ENCODE measurements at places on chromosomes 5 and 9.
A peak's percentile ranks its signal among the peaks of the same experiment; 100 is the strongest.

- DNase-seq, result no peak
Observed at GRCh38 chr5:34578962-34579361, 77.2 kb upstream of the RAI14 start.

DNA sequence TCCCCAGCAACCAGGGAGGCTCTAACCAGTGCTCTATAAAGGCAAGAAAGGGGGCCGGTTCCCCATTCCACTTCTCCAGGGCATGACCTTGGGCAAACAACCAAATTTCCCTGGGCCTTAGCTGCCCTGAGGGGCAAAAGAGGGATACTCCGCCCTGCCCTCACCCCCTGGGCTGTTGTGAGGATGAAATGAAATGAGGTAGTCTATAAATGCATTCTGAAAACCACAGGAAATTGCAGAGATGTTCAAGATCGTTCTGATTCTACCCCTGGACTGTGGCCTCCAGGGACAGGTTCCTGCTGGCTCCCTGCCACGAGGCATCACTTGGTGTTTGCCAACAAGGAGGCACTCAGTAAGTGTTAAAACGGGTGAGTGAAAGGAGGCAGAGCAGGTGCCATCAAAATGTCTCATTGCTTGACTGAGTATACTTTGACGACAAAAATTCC lies 5.7 kb downstream of the RAPGEF1 start:
- DNase-seq, result no peak

GRCh38 chr9:35729101-35729500 lies 2.9 kb downstream of the TLN1 start:
- DNase-seq, result no peak

DNA sequence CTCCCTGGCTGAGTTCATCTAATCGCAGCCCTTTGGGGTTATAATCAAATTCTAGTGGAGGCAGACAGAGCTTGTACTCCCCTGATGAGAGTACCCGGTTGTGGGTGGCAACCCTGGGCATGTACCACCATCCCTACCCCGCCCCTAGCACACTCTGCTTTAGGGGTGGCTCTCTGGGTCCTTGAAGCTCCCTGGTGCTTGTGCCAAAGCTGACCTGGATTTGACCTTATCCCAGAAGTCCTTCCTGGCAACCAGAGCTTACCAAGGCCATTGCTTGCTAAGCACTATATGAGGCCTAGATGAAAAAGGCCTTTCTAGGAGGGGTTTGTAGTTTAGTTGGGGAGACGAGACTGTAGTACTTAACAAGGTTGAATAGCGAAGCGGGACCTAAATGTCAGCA lies 72.2 kb downstream of the RGS3 start:
- no peak for DNase-seq

DNA sequence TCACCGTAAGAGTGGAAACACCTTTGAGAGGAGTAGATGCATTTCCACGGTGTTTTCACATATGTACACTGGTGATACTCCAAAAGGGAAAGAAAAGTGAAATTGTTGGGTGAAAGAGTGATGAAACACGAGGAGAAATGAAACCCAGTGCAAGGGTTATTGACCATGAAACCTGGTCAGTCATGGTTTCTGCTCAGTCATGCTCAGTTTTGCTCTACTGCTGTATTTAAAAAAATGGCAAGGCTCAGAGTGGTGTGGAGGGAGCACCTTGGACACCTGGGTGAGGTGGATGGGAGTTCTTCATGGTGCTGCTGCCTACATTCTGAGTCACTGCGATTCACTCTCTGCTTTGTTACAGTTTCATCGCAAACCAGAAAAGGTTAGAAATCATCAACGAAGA lies 32.3 kb downstream of the NTRK2 start:
- no peak for DNase-seq

GRCh38 chr9:129879991-129880653 lies 44.9 kb downstream of the USP20 start:
- DNase-seq, result no peak

DNA sequence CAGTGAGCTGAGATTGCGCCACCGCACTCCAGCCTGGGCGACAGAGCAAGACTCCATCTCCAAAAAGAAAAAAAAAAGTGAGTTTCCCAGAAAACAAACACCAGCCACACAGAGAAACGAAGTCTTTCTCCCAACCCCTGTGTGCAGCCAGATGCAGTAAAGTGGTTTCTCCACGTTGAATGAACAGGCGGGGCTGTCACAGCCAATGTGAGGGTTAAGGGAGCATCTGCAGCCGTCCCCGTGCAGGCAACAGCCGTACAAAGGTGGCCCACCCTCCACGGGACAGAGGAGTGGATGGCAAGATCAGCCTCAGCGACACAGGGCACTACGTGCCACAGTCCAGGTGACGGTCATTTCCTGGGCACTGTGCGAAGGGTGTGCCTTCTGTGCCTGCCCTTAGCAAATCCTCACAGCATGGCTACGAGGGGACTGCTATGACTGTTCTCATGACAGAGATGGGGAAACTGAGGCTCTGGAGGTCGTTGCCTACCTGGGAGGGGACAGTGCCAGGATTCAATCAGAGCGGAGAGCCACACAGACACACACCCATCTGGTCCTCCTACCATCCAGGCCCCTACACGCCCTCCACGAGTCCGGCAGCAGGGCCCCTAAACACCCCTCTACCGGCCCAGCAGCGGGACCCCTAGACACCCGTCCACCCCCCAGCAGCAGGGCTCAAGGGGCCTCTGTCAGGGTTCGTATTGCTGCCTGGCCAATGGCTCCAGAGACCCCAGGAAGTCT lies 2.3 kb downstream of the VAV2 start:
- DNase-seq, result no peak

- no peak for DNase-seq
Observed at GRCh38 chr9:110123341-110124095, 84.4 kb downstream of the C9orf152 start.

DNA sequence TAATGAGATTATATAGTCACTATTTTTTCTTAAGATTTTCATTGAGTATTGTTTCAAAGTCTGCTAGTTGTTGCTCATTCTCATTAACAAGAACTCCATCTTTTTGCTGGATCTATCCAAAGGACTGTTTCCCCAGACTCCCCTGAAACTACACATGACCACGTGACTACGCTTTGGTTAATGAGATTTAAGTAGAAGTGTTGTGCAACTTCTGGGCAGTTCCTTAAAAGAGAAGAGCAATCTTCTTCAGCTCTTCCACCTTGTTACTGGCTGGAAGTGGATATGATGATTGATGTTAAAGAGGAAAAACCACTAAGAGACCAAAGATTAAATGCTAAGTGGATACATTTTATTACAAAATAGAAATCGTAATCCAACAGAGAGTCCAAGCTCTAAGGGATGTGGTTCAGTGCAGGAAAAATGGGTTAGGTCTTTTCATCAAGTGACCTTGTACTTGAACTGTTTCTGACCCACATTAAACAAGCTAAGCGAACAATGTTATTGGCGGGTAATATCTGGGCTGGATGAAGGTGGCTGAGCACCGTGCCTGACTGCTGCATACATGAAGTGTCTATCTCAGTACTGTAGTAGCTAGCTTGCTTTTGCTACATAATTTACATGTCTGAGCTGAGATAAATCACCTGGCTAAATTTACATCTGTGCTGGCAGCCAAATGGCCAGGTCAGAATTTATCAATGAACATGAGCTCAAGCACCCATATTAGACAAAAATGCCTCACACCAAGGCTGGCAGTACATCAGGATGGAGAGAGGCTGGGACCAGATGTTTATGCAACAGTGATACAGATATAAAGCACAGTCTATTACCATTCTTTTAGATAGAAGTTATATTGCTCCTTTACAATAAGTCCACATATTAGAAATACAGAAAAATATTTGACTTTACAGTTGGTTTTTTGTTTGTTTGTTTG lies 7.5 kb upstream of the CTNNAL1 start:
- no peak for DNase-seq

GRCh38 chr5:14216902-14217301 lies 73.8 kb downstream of the TRIO start:
- DNase-seq, result no peak

DNA sequence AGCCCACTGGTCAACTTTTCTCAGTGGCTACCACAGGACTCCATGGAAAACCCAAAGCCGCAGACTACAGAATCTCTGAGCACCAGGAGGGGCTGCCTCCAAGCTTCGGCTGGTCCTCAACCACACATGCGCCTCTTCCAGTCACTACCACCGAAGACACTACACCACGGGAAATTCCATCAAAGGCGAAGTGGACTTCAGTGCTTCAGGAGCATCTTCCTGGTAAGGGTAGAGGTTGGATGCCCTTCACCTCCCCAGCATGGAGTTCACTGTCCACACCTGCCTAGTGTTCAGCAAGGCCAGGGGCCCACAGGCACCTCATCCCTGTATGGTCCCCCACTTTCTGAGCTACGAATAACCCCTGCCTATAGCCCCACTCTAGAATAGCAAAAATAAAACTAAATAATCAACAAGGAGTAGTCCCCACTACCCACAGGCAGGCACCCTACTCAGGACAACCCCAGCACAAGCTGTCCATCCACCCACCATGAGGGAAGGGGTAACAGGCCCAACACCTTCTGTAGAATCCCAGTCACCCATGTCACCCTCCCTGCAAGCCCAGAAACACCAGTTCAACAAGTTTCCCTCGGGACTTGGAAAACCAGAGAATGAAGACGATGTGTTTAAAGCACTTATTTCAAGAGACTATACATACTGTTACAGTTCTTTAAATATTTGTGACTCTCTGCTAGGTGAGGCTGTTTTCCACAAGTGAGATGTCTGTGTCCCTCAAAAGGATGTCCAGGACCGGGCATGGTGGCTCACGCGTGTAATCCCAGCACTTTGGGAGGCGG lies 2.6 kb downstream of the VDAC1 start:
- no peak for DNase-seq

DNA sequence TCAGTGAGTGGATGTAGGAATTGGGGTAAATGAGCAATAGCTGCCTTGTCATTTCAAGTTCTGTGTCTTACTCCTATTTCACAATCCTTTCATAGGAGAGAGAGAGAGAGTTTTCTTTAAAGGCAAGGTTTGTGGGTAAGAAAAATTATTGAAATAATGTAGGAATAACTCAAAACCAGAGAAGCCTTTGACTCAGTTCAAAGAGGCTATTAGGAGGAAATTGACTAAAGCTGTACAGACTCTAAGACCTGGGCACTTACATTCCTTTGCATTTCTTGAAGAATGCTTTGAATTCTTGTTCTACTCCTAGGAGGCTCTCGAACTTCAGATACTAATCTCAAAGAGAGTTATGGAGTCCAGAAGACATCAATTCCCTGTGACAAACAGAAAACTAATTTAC lies 257.1 kb downstream of the FBXL7 start:
- no peak for DNase-seq

DNA sequence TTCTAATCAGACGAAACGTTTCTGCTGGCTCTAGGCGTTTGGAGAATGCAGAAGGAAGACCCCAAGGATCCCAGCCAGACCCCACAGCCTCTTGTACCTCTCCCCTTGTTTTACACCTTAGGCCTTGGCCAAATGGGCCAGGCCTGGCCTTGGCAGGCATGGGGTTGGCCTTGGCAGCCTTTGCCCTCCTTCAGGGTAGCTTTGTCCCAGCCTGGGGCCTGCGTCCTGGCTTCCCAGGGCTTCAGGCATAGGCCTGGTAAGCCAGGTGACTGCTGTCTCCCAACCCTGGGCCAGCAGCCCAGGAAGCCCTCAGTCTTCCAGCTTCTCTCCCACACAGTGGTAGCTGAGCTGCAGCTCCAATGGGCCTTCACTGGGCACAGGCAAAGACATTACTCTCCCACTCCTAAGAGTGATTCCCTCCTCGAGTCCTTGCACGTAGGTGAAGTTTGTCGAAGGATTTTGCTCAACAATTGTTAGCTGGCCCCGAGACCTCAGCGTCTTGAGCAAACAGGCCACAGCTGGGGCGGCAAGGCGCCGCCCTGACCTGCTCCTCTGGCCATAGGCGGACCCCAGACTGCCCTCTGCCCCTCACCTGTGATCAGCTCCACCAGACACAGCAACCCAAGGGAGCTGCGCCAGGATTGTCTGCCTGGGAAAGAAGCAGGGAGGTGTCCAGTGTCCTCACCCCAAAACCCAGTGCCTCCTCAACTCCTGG lies 1.1 kb upstream of the PITX1 start:
- DNase-seq, result no peak

DNA sequence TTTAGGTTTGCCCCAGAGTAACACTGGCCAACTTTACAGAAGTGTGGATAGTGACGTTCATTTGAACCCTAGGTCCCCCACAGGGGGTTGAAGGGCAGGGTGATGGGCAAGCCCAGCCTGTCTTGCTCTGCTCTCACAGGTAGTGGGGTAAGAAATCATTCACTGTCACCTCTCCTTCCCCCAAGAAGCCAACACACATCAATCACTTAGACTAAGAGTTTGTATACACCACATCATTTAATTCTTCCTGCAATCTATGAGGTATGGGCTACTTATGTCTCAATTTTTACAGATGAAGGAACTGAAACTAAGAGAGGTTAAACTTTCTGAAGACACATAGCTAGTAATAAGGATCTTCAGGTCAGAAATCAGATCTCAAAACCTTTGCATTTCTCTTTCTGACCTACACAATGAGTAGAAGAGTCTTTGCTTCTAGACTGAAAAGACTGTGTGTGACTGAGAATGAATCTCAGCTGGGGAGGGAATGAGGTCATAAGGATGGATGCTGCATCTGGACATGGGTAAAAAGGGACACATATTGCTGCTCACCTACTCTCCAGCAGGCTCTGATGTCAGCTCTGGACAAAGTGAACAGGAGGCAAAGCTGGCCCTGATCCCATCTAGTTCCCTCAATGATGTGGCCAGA lies 81.0 kb upstream of the EQTN start:
- DNase-seq, result no peak

- DNase-seq, result no peak
Observed at GRCh38 chr5:32753051-32753450, 41.9 kb downstream of the NPR3 start.

DNA sequence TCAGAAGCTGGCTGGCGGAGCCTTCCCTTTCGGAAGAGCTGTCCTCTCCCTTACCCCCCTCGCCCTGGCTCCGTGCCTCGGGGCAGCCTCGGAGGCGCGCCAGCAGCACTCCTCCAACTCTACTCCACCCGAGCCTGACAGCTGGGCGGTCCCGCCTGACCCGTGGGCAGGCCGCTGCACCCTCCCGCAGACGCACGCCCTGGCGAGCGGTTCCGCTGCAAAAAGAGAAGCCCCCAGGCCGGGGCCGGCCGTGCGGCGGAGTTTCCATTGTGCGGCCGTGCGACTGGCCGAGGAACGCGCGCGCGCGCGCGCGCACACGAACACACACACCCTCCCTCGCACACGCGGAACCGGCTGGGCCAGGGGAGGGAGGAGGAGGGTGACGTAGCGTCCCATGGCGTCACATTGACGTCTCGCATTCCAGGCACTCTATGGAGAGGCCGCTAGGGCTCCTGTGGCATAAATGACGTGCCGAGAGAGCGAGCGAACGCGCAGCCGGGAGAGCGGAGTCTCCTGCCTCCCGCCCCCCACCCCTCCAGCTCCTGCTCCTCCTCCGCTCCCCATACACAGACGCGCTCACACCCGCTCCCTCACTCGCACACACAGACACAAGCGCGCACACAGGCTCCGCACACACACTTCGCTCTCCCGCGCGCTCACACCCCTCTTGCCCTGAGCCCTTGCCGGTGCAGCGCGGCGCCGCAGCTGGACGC lies at the start of gene NR4A3:
NR4A3 (plus strand) TSS at position 490 of the 713 bp plus-strand sequence. CDS start 6,158 bp downstream, outside the sequence.
- peak; percentile 84 for DNase-seq

GRCh38 chr5:118777189-118777736 lies 211.1 kb downstream of the DTWD2 start:
- no peak for DNase-seq
